HFF-Myc (cell line): ENCODE measurements at places on chromosomes 1 and 21.

DNA sequence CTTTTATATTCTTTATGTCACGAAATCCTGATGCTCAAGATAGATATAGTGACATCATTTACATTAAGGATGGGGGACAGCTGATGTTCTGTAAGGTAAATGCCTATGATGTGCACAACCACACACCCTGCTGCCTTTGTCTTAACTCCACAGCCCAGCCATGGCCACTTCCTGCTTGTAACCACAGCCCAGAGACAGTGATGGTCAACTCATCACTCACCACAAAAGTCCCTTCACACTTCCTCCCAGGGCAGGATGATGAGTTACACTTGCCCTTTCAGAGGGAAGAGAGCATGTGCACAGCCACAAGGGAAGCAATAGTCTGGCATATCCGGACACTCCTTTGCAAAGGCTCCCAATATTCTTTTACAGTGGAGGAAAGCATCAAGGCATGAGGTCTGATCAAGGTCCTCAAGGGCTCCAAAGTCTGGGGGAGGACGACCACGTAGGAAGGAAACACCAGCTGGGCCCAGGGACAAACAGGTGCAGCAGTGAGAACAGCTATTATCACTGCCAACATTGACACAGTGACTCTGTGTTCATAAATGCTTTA is 53.8 kb downstream of the PLPP3 start:
- no peak for DNase-seq

DNA sequence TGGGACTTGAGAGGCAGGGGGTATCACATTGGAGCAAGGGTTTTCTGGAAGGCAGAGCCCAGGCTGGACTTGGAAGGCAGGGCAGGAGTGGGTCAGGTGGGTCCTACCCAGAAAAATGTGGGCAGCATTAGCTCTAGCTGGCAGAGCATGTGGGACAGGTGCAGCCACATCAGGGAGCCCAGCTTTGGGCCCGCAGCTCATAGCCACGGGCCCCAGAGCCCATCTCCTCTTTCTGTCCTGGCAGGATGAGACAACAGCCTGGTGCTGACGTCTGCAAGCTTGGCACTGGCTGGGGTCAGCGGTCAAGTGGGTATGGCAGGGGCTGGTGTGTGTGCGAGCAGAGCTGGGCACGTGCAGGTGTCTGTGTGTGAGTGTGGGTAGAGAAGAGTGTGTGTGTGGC is 154.7 kb downstream of the GRIK3 start:
- DNase-seq = no peak

- peak; percentile 43 for DNase-seq
Observed at GRCh38 chr1:168287237-168287664, 6.6 kb downstream of the TBX19 start.

GRCh38 chr1:104132382-104132973 is 382.8 kb downstream of the AMY1C start:
- DNase-seq = no peak

DNA sequence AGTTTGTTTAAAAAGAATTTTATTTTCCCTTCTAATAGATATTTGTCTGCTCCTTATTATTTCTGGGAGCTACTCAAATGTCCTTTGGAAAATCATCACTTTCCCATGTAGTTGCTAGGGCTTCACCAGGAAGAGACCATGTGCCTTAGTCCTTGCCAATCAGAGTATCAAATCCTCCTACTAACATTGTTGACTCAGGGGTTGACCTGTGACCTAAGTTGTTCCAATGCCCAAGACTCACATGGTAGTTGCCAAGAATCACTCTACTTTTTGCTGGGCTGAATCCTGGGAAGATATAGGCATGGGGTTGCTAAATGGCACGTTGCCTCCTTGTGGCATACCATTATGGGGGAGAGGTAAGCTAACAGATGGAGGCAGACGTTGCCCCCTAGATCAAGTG is 58.2 kb upstream of the FOXD3 start:
- no peak for DNase-seq

GRCh38 chr1:51851882-51852396 is 26.6 kb downstream of the NRDC start:
- no peak for DNase-seq
